ENCODE measurements at places on chromosomes 3 and 15. TPM values are rescaled to one million over a fixed set of nuclear protein-coding genes. Genes with fewer than 3 reads are reported as not detected.
A peak's percentile ranks its signal among the peaks of the same experiment; 100 is the strongest.

DNA sequence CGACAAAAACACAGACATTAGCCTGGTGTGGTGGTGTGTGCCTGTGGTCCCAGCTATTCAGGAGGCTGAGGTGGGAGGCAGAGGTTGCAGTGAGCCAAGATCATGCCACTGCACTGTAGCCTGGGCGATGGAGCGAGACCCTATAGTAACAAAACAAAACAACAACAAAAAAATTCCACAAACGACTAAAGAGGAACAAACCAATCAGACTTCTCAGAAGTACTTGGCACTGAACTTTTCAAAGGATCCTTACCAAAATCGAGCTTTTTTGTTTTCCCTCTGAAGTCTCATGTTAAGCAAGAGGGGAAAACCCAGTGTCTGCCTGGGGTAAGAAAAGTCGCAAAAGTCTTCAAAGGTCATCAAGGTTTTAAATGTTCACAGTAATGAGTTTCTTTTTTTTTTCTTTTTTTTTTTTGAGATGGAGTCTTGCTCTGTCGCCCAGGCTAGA is 30.1 kb upstream of the TFRC start:
- DNase-seq: no peak

DNA sequence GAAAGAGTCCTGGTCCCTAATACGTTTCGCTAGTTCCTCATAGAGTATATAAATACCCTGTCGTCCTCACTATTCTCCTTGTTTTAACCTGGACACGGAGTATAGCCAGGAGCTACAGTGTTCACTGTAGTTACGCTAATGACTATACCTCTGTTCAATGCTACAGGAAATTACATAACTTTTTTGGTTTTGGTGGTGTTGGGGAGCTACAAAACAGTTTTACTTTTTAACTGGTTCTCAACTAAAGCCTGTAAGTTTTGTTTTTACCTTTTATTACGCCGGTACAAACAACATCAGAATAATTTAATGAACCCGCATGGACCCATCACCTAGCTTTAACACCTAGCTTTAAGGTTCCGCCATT is 1.5 kb downstream of the LMLN start:
- no peak for DNase-seq

- DNase-seq: peak; percentile 57
Measured at GRCh38 chr3:119700269-119700919, 2.4 kb upstream of the CFAP91 start.

- peak; percentile 13 for DNase-seq
Measured at GRCh38 chr15:29135309-29135657, 134.3 kb downstream of the NSMCE3 start.

- peak; percentile 21 for DNase-seq
Measured at GRCh38 chr15:100457201-100457600, 71.5 kb downstream of the CERS3 start.

- DNase-seq: no peak
Measured at GRCh38 chr15:33150971-33151370, 43.5 kb downstream of the FMN1 start.

GRCh38 chr3:10374311-10374710 is 53.4 kb upstream of the SEC13 start:
- DNase-seq: no peak

The GPR176 gene
- 194 TPM for total RNA-seq

The CCR9 gene
- total RNA-seq: not detected

The NLGN1 gene
- 12.5 TPM for total RNA-seq

The NANOGP8 gene
- not detected for total RNA-seq

The TBC1D5 gene
- 57.0 TPM for total RNA-seq

The KBTBD13 gene
- not detected for total RNA-seq

Data from IMR-90 (cell line).